ENCODE measurements at places on chromosomes 5 and 9.

GRCh38 chr5:95822043-95822541 lies 434 bp downstream of the GLRX start:
- DNase-seq: peak; percentile 41

DNA sequence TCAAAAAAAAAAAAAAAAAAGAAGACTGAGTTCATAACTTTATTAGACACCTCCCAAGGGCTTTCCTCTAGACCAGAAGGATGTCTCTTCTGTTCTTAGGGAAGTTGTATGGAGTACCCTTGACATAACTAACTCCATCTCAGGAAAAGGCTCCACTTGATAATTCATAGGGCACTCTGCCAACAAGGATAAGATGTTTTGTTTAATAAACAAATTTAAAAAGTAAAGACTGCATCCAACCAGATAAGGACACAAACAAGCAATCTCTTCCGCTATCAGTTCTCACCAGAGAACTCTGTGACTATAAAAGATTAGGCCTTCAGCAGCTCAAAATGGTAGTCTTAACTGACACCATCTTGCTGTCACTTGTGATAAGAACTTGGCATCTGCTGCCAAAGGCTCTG lies 65.8 kb downstream of the SFXN1 start:
- DNase-seq: no peak

DNA sequence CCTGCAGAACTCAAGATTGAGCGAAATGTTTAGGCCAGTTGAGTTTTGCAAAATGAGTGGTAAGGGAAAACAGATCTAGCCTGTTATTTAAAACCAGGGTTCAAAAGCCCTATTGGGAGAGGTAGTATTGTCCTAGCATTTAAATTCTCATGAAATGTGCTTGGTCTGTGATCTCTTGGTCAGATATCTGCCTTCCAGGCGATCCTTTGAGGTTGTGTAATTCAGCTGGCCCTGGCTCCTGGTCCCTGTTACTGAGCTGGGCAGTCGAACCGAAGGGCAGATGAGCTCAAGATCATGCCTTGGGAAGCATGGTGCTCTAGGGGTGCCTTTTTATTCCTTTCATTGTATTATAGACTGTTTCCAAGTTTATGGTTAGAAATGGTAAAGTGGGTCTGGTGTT lies 14.4 kb downstream of the SAP30L start:
- no peak for DNase-seq

DNA sequence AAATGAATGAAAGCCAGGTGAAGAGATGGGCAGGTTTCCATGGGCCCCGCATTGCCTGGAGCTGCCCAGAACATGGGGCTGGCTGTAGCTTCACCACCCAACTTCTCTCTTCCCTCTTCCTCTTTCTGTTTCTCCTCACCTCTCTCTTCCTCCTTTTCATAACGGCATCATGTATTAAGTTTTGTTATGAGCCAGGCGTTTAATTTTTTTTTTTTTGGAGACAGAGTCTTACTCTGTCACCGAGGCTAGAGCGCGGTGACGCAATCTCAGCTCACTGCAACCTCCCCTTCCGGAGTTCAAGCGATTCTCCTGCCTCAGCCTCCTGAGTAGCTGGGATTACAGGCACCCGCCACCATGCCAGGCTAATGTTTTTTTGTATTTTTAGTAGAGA lies 13.0 kb upstream of the SPINK4 start:
- DNase-seq: no peak

- no peak for DNase-seq
These were observed 398.3 kb downstream of the IRX2 start for GRCh38 chr5:2353211-2353610.

All from endothelial cell (in vitro differentiated cells).